ENCODE measurements at places on chromosomes 12 and 14. TPM values are rescaled to one million over a fixed set of nuclear protein-coding genes. Genes with fewer than 3 reads are reported as not detected.

DHRS4L2 gene
- total RNA-seq = 37.9 TPM

OLR1 gene
- 0.56 TPM for total RNA-seq

CSRP2 gene
- total RNA-seq = 7.0 TPM

EFS gene
- 2.5 TPM for total RNA-seq

SDS gene
- 0.63 TPM for total RNA-seq

PNN gene
- total RNA-seq = 20.1 TPM

ZNF605 gene
- 7.8 TPM for total RNA-seq

CAPS2 gene
- total RNA-seq = 9.8 TPM

KRT71 gene
- not detected for total RNA-seq

ALDH1L2 gene
- total RNA-seq = 1.3 TPM

ZFHX2 gene
- 0.62 TPM for total RNA-seq

DPPA3 gene
- total RNA-seq = not detected

FOXN4 gene
- not detected for total RNA-seq

NDUFA12 gene
- 280 TPM for total RNA-seq

- DNase-seq = peak; percentile 45
- H3K4me3 ChIP-seq = peak overlapping the region; percentile 68
Measured at GRCh38 chr14:104139460-104140212, 1.2 kb downstream of the KIF26A start.

DNA sequence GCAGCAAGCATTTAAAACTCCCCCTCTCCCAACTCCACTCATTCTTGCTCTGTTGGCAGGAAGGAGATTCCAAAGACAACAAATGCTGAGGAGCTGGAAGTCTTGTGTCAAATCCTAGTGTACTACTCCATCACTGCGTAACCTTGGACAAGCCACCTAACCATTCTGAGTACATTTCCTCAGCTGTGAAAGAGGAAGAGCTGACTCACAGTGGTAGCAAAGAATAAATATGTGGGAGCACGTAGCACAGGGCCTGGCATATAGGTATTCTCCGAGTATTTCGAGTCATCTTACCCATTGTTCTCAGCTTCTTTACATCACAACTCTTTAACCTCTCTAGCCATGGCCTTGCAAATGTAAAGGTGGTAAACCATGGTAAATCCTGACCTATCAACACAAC, 28.7 kb downstream of the EGLN3 start:
- H3K36me3 ChIP-seq = peaks cover 34% of the 10 kb centered on the region
- H3K4me3 ChIP-seq = no peak overlapping the region
- H3K27ac ChIP-seq = no peak overlapping the region
- no peaks in the 10 kb centered on the region for H3K27me3 ChIP-seq
- no peak for DNase-seq

GRCh38 chr12:1939331-1939730, 20.9 kb upstream of the CACNA2D4 start:
- H3K27ac ChIP-seq = peak overlapping the region; percentile 31
- peaks cover 30% of the 10 kb centered on the region for H3K4me1 ChIP-seq
- H3K36me3 ChIP-seq = no peaks in the 10 kb centered on the region
- H3K27me3 ChIP-seq = no peaks in the 10 kb centered on the region
- no peak for DNase-seq
- H3K4me3 ChIP-seq = no peak overlapping the region

GRCh38 chr12:106113824-106114446, 24.8 kb downstream of the NUAK1 start:
- no peak for DNase-seq
- peak overlapping the region; percentile 12 for H3K4me3 ChIP-seq
- H3K36me3 ChIP-seq = no peaks in the 10 kb centered on the region
- H3K27me3 ChIP-seq = no peaks in the 10 kb centered on the region

GRCh38 chr14:22561661-22562579, 27.1 kb downstream of the DAD1 start:
- peaks cover 8% of the 10 kb centered on the region for H3K36me3 ChIP-seq
- no peaks in the 10 kb centered on the region for H3K27me3 ChIP-seq
- H3K4me3 ChIP-seq = no peak overlapping the region
- no peak for DNase-seq

- H3K36me3 ChIP-seq = no peaks in the 10 kb centered on the region
- H3K27ac ChIP-seq = no peak overlapping the region
- DNase-seq = no peak
- H3K27me3 ChIP-seq = peaks cover 7% of the 10 kb centered on the region
- no peak overlapping the region for H3K4me3 ChIP-seq
- H3K4me1 ChIP-seq = no peaks in the 10 kb centered on the region
Measured at GRCh38 chr12:116484807-116485206, 74.4 kb upstream of the MAP1LC3B2 start.

GRCh38 chr12:58314610-58315009, 373.2 kb downstream of the ATP23 start:
- no peak overlapping the region for H3K4me3 ChIP-seq
- H3K27ac ChIP-seq = no peak overlapping the region
- no peaks in the 10 kb centered on the region for H3K36me3 ChIP-seq
- no peak for DNase-seq
- peaks cover 9% of the 10 kb centered on the region for H3K4me1 ChIP-seq

DNA sequence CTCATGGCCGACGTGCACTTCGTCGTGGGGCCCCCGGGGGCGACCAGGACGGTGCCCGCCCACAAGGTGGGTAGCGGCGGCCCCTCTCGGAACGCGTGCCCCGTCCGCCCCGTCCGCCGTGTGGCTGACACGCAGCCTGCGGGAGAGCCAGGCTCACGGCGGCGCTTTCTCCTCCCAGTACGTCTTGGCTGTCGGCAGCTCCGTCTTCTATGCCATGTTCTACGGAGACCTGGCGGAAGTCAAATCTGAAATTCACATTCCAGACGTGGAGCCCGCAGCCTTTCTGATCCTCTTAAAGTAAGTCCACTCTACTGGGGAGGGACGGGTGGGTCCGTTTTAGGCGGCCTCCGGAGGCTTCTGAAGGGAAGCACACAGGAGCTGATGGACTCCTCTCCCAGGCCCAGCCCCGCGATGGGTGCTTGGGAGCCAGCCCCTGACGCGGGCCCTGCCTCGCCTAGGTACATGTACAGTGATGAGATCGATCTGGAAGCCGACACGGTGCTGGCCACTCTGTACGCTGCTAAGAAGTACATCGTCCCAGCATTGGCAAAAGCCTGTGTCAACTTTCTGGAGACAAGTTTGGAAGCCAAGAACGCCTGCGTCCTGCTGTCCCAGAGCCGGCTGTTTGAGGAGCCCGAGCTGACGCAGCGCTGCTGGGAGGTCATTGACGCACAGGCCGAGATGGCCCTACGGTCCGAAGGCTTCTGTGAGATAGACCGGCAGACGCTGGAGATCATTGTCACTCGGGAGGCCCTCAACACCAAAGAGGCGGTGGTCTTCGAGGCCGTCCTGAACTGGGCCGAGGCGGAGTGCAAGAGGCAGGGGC, 1.1 kb downstream of the BTBD6 start:
- H3K36me3 ChIP-seq = no peaks in the 10 kb centered on the region
- H3K4me1 ChIP-seq = peaks cover 47% of the 10 kb centered on the region
- H3K27me3 ChIP-seq = no peaks in the 10 kb centered on the region
- peak overlapping the region; percentile 91 for H3K27ac ChIP-seq

- H3K27me3 ChIP-seq = no peaks in the 10 kb centered on the region
- DNase-seq = peak; percentile 86
- no peaks in the 10 kb centered on the region for H3K36me3 ChIP-seq
- H3K27ac ChIP-seq = no peak overlapping the region
- H3K4me1 ChIP-seq = peaks cover 43% of the 10 kb centered on the region
Measured at GRCh38 chr14:104976198-104977007, 1.8 kb downstream of the AHNAK2 start.

GRCh38 chr14:52327374-52328226, 13.5 kb downstream of the PTGER2 start:
- H3K27ac ChIP-seq = no peak overlapping the region
- no peaks in the 10 kb centered on the region for H3K27me3 ChIP-seq

GRCh38 chr12:83150465-83151189, 463.9 kb downstream of the TMTC2 start:
- no peaks in the 10 kb centered on the region for H3K4me1 ChIP-seq
- no peaks in the 10 kb centered on the region for H3K27me3 ChIP-seq
- DNase-seq = no peak
- no peak overlapping the region for H3K4me3 ChIP-seq

DNA sequence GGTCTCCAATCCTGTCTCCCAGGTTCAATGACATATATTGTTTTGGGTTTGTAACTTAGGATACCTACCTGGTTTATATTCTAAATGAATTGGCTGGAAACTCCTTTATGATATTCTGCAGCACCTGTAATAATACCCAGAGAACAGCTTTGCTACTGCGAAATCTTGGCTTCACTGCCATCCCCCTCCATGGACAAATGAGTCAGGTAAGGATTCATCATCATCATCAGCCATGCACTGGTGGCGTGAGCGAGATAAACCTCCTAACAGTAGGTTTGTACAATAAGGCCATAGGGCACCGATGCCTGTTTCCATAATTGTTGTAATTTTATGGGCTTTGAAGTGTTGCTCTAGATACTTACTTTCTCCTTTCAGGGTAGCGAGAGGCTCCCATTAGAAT, 10.7 kb downstream of the DDX47 start:
- DNase-seq = no peak
- no peak overlapping the region for H3K4me3 ChIP-seq
- H3K4me1 ChIP-seq = peaks cover 5% of the 10 kb centered on the region
- H3K36me3 ChIP-seq = peaks cover 27% of the 10 kb centered on the region
- H3K27ac ChIP-seq = no peak overlapping the region

DNA sequence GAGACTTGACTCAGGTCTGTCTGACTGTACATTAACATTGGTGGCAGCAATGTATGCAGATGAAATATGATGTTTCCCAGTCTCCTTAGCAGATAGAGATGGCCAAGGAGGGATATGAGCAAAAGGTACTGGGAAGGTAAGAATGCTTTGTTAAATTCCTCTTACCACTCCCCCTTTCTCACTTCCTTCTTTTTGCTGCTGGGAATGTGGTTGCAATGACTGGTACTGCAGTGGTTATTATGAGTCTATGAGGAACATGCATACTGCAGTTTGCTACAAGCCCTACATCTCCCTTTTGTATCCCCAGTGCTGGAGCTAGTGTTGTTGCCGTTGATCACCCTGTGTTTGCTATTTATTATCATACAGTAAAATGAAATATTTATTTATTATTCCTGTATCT, 35.9 kb downstream of the ALDH1L2 start:
- no peaks in the 10 kb centered on the region for H3K27me3 ChIP-seq
- no peak overlapping the region for H3K27ac ChIP-seq
- no peak for DNase-seq

DNA sequence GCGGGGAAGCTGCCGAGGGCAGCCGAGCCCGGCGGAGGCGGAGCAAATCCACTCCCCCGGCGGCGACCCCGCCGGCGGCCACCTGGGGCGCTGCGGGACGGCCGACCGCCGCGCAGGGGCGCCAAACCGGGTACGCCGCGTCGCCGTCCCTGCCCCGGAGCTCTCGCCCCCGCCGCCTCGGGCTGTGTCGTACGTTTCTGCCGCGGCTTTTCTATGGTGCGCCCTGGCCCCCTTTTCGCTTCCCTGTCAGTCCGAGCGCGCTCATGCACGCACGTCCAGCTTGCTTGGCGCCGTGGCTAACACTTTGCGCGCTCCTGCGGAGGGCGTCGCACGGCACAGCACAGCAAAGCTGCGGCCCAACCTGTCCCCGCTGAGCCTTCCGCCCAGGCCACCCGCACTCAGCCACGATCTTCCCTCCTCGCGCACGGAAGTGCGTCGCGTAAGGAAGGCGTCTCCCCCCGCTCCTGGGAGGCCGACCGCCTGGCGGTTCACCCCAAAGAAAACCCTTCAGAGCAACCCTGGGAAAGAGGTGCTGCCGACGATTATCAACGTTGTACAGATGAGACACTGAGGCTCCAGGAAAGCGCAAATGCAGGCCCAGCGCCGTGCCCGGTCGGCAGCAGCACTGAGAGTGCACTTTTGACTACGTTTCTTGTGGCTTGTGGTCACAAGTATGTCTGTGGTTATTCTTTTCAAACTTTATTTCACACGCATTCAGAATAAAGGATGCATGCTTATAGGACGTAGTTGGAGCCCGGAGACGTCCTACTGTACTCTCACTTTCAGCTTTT, at the start of gene HECTD1:
Gene HECTD1 (minus strand): TSS at position 39 of the 791 bp plus-strand sequence. CDS start 1,857 bp downstream, outside the sequence.
- peak within 1 kb of the TSS; percentile 99 for H3K27ac ChIP-seq
- peaks cover 5% of the 10 kb centered on the region for H3K36me3 ChIP-seq
- no peaks in the 10 kb centered on the region for H3K27me3 ChIP-seq
- peak within 1 kb of the TSS; percentile 92 for H3K4me3 ChIP-seq
- peak; percentile 92 for DNase-seq

- H3K27ac ChIP-seq = no peak overlapping the region
- DNase-seq = no peak
- no peak overlapping the region for H3K4me3 ChIP-seq
- peaks cover 21% of the 10 kb centered on the region for H3K4me1 ChIP-seq
Measured at GRCh38 chr12:46435625-46436024, 63.1 kb upstream of the SLC38A2 start.

GRCh38 chr14:66009089-66009488, 477.1 kb upstream of the CCDC196 start:
- DNase-seq = no peak
- H3K27ac ChIP-seq = no peak overlapping the region
- no peaks in the 10 kb centered on the region for H3K4me1 ChIP-seq
- H3K36me3 ChIP-seq = no peaks in the 10 kb centered on the region

GRCh38 chr14:60514741-60515491, 6.0 kb downstream of the SIX6 start:
- peak; percentile 83 for DNase-seq
- H3K36me3 ChIP-seq = no peaks in the 10 kb centered on the region
- peak overlapping the region; percentile 43 for H3K27ac ChIP-seq
- H3K4me1 ChIP-seq = no peaks in the 10 kb centered on the region

GRCh38 chr14:103353362-103353761, 19.3 kb downstream of the EIF5 start:
- no peak overlapping the region for H3K4me3 ChIP-seq
- H3K27me3 ChIP-seq = no peaks in the 10 kb centered on the region
- H3K4me1 ChIP-seq = no peaks in the 10 kb centered on the region
- no peak for DNase-seq

GRCh38 chr14:50792051-50792477, 38.9 kb downstream of the NIN start:
- H3K36me3 ChIP-seq = peaks cover 28% of the 10 kb centered on the region
- H3K4me3 ChIP-seq = peak overlapping the region; percentile 66
- H3K27me3 ChIP-seq = no peaks in the 10 kb centered on the region
- H3K27ac ChIP-seq = peak overlapping the region; percentile 78

DNA sequence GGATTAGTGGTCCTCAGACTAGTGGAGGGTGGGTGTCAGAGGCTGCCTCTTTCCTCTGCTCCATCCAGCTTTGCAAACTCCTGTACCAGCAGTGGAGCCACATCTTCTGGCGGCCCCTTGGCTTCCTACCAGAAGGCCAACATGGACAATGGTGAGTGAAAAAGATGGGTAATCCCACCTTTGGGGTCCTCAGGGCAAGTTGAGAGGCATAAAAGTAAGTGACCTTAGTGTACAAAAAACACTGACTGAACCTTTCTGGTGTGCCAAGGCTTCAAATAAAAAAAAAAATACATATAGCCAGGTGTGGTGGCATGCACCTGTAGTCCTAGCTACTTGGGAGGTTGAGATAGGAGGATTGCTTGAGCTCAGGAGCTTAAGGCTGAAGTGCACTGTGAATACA, 9.2 kb upstream of the PIP4K2C start:
- H3K4me3 ChIP-seq = no peak overlapping the region
- no peaks in the 10 kb centered on the region for H3K4me1 ChIP-seq
- H3K27ac ChIP-seq = no peak overlapping the region
- H3K27me3 ChIP-seq = peaks cover 4% of the 10 kb centered on the region
- no peak for DNase-seq

- no peaks in the 10 kb centered on the region for H3K4me1 ChIP-seq
- DNase-seq = no peak
- no peaks in the 10 kb centered on the region for H3K36me3 ChIP-seq
- H3K4me3 ChIP-seq = no peak overlapping the region
Measured at GRCh38 chr12:77488041-77488620, 342.6 kb upstream of the NAV3 start.
